Activated CD4-positive, alpha-beta T cell treated with anti-CD3 and anti-CD28 coated beads for 36 hours (primary cell): ENCODE measurements at places on chromosomes 2 and 18. TPM values are rescaled to one million over a fixed set of nuclear protein-coding genes. Genes with fewer than 3 reads are reported as not detected.

GRCh38 chr18:46338766-46339165 is 234.6 kb downstream of the HAUS1 start:
- H3K4me3 ChIP-seq, result no peak overlapping the region
- no peak overlapping the region for H3K27ac ChIP-seq
- H3K36me3 ChIP-seq, result no peaks in the 10 kb centered on the region

GRCh38 chr2:219574484-219575311 is 2.6 kb downstream of the INHA start:
- H3K27me3 ChIP-seq, result peaks cover 22% of the 10 kb centered on the region
- no peak overlapping the region for H3K4me3 ChIP-seq
- no peaks in the 10 kb centered on the region for H3K4me1 ChIP-seq
- H3K36me3 ChIP-seq, result no peaks in the 10 kb centered on the region
- H3K27ac ChIP-seq, result no peak overlapping the region

- no peaks in the 10 kb centered on the region for H3K36me3 ChIP-seq
- H3K27me3 ChIP-seq, result no peaks in the 10 kb centered on the region
- H3K27ac ChIP-seq, result no peak overlapping the region
Observed at GRCh38 chr2:145802133-145802532, 1282.2 kb upstream of the ZEB2 start.

DNA sequence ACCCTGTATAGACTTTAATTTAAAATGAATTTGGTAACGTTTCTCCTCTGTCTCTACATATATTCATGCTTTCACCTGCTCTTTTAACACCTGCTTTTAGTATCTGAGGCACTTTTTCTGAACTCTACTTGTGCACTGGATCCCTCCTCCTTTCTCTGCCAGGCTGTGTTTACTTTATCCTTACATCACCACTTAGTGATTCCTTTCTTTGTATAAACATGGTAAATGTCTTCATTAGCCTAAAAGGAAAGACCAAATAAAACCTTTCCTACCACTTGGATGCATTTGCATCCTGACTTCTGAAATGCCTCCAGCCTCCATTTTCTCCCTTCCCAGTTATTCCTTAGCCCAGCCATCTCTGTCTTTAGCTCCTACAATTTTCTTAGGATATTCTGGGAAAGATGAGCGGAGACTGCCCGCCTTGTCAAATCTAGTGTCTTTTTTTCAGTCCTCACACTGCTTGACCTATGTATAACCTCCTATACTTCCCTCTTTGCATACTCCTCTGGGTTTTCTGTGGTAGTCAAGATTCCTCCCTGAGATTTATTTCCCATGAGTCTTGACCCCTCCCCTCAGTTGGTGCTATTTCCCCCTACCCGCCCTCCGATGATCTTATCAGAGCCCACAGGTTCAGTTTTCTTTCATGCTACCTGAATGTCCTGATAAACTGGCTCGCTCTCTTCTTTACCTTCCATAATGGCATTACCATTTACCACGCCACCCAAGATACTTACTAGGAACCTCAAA is 44.8 kb downstream of the REL start:
- H3K4me1 ChIP-seq, result no peaks in the 10 kb centered on the region
- H3K27ac ChIP-seq, result no peak overlapping the region
- no peaks in the 10 kb centered on the region for H3K27me3 ChIP-seq
- no peak for DNase-seq

- no peaks in the 10 kb centered on the region for H3K36me3 ChIP-seq
- no peaks in the 10 kb centered on the region for H3K4me1 ChIP-seq
- no peak overlapping the region for H3K27ac ChIP-seq
- no peak for DNase-seq
- peaks cover 9% of the 10 kb centered on the region for H3K27me3 ChIP-seq
Observed at GRCh38 chr2:223724861-223725260, 112.5 kb downstream of the AP1S3 start.

- no peak overlapping the region for H3K27ac ChIP-seq
- no peak for DNase-seq
- no peak overlapping the region for H3K4me3 ChIP-seq
- H3K4me1 ChIP-seq, result peaks cover 3% of the 10 kb centered on the region
Observed at GRCh38 chr2:86062043-86062442, 43.6 kb downstream of the POLR1A start.

GRCh38 chr2:187319441-187320108 is 128.5 kb downstream of the CALCRL start:
- H3K4me3 ChIP-seq, result no peak overlapping the region
- no peaks in the 10 kb centered on the region for H3K27me3 ChIP-seq
- no peak overlapping the region for H3K27ac ChIP-seq
- H3K36me3 ChIP-seq, result no peaks in the 10 kb centered on the region
- no peaks in the 10 kb centered on the region for H3K4me1 ChIP-seq

- no peaks in the 10 kb centered on the region for H3K36me3 ChIP-seq
- no peak overlapping the region for H3K27ac ChIP-seq
- no peak overlapping the region for H3K4me3 ChIP-seq
- peaks cover 5% of the 10 kb centered on the region for H3K4me1 ChIP-seq
- no peak for DNase-seq
Observed at GRCh38 chr2:100616841-100617390, 54.1 kb downstream of the PDCL3 start.

- DNase-seq, result no peak
- no peaks in the 10 kb centered on the region for H3K36me3 ChIP-seq
- no peaks in the 10 kb centered on the region for H3K27me3 ChIP-seq
- no peak overlapping the region for H3K4me3 ChIP-seq
- peaks cover 4% of the 10 kb centered on the region for H3K4me1 ChIP-seq
- H3K27ac ChIP-seq, result no peak overlapping the region
Observed at GRCh38 chr18:76461692-76462325, 33.2 kb downstream of the ZNF516 start.

DNA sequence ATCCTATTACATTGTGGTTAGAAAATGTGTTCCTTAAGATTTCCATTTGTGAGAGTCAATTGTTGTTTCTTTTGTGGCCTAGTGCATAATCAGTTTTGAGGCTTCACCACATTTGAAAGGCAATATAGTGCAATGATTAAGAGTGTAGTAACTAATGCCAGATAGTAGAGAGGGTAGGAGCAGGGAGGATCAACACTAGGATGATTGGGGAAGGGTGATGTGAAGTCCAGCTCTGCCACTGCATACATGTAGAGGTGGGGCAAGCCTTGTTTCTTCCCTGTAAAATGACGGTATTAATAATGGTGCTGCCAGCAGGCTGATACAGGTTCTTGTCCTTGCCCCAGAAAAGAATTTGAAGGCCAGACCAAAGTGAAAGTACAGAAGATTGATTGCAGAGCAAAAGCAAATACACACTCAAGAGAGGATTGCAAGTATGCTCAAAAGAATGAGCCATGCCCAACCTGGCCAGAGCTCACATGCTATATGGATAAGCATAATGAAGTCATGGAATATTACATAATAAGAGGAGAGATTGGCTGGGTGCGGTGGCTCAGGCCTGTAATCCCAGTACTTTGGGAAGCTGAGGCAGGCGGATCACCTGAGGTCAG is 8.0 kb downstream of the SP100 start:
- H3K4me1 ChIP-seq, result peaks cover 78% of the 10 kb centered on the region
- peak overlapping the region; percentile 4 for H3K4me3 ChIP-seq
- no peak for DNase-seq
- peak overlapping the region; percentile 16 for H3K27ac ChIP-seq
- peaks cover 72% of the 10 kb centered on the region for H3K36me3 ChIP-seq

GRCh38 chr2:227759411-227760118 is 13.9 kb downstream of the SCYGR8 start:
- no peak overlapping the region for H3K4me3 ChIP-seq
- no peak for DNase-seq
- H3K27ac ChIP-seq, result no peak overlapping the region
- no peaks in the 10 kb centered on the region for H3K4me1 ChIP-seq
- no peaks in the 10 kb centered on the region for H3K36me3 ChIP-seq

GRCh38 chr2:144686518-144687215 is 166.7 kb upstream of the ZEB2 start:
- no peaks in the 10 kb centered on the region for H3K36me3 ChIP-seq
- peaks cover 7% of the 10 kb centered on the region for H3K27me3 ChIP-seq
- no peak overlapping the region for H3K27ac ChIP-seq
- no peaks in the 10 kb centered on the region for H3K4me1 ChIP-seq
- no peak for DNase-seq

DNA sequence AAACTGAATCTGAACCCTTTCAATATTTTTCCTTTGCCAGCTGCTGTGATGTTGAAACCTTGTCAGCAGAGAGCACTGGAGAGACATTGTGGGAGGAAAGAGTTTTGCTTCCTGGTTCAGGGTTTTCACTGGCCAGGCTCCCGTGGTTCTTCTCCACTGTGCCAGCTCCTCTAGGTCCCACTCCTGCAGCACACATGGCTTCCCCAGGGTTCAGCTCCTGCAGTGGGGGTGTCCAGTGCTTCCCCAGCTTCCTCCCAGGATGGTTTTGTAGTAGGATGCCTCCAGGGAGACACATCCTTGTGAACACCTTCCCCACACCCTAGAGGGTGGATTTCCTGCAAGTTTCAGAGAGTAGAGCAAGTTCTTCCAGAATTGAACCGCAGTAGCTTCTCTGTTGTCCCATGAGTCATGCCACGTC is 24.0 kb upstream of the SULT1C3 start:
- H3K4me1 ChIP-seq, result no peaks in the 10 kb centered on the region
- no peaks in the 10 kb centered on the region for H3K36me3 ChIP-seq
- peaks cover 5% of the 10 kb centered on the region for H3K27me3 ChIP-seq

GRCh38 chr18:2880473-2880872 is 33.7 kb downstream of the EMILIN2 start:
- peaks cover 2% of the 10 kb centered on the region for H3K36me3 ChIP-seq
- H3K4me3 ChIP-seq, result no peak overlapping the region
- H3K27me3 ChIP-seq, result no peaks in the 10 kb centered on the region
- peaks cover 25% of the 10 kb centered on the region for H3K4me1 ChIP-seq
- no peak overlapping the region for H3K27ac ChIP-seq

- H3K4me3 ChIP-seq, result no peak overlapping the region
- H3K27me3 ChIP-seq, result no peaks in the 10 kb centered on the region
- DNase-seq, result peak; percentile 80
- peaks cover 19% of the 10 kb centered on the region for H3K4me1 ChIP-seq
- H3K27ac ChIP-seq, result no peak overlapping the region
Observed at GRCh38 chr2:197378494-197379307, 56.1 kb downstream of the SF3B1 start.

GRCh38 chr2:23366720-23367119 is 18.3 kb upstream of the KLHL29 start:
- H3K4me1 ChIP-seq, result no peaks in the 10 kb centered on the region
- H3K27me3 ChIP-seq, result peaks cover 25% of the 10 kb centered on the region
- no peak overlapping the region for H3K27ac ChIP-seq
- no peak overlapping the region for H3K4me3 ChIP-seq

- H3K4me3 ChIP-seq, result no peak overlapping the region
- H3K27me3 ChIP-seq, result no peaks in the 10 kb centered on the region
- DNase-seq, result no peak
- no peaks in the 10 kb centered on the region for H3K4me1 ChIP-seq
- no peak overlapping the region for H3K27ac ChIP-seq
Observed at GRCh38 chr2:67561457-67561965, 164.4 kb downstream of the ETAA1 start.

DUSP19 gene
- 4.0 TPM for total RNA-seq

DGUOK gene
- 119 TPM for total RNA-seq

YES1 gene
- 14.2 TPM for total RNA-seq

CRYGC gene
- not detected for total RNA-seq

KCNIP3 gene
- total RNA-seq, result not detected
